ENCODE measurements at places on chromosomes 7 and 10.

DNA sequence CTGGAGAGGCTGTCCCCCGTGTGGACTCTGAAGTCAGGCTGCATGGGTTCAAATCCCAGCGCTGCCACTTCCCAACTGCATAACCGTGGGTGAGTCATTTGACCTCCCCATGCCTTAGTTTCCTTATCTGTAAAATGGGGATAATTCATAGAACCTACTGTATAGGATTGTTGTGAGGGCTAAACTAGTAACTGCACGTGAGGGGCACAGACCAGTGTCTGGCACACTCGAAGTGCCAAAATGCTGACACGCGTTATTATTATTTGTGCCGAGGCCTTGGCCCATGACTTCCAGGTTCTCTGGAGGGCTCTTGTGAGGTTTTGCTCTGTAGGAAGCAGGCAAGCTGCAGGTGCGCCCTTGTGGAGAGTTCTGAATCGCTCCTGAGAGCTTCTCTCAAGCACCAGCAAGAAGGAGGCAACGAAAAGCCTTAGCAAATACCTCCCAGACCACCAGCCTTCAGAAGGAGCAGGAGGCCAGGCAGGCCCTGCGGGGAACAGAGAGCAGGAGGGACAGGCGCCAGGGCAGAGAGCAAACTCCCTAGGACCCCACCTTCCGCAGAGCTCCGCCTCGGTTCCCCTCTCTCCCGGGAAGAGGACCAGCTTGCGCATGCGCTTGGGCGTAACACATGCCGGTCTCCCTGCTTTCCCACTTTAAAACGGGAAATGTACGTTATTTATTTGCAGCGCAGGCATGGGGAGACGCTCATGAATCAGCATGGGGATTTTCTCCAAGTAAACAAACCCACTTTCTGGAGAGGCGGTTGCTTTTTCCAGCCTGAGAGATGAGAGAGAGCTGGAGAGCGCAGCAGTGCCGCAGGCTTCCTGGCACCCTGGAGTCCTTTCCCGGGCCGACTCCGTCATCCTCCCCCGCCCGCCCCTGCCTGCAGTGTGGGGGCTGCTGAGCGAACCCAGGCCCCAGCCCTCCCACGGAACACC lies 39.6 kb downstream of the SORCS3 start:
- no peak for DNase-seq

GRCh38 chr10:77027576-77027975 lies 610.0 kb downstream of the KCNMA1 start:
- DNase-seq, result no peak

- DNase-seq, result no peak
Observed at GRCh38 chr7:48242846-48243245, 71.6 kb downstream of the ABCA13 start.

GRCh38 chr10:90751107-90751997 lies 106.5 kb downstream of the HTR7 start:
- no peak for DNase-seq

DNA sequence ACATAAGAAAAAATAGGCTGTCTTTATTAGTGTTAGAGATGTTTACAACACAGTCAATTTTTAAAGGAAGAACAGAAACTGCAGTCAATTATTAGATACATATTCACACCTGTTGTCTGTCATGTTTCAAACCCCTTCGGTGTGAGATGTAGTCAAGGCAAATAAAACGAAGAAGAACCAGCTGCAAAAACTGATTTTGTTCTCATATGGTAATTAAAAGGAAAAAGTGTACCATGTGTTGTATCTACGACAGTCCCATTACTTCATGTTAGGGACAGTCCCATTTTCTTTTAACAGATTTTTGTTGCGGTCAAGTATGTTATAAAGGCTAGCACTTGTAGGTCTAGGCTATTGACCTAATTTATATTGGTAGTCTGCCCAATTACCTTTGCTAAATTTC lies 149.4 kb downstream of the LRRN3 start:
- DNase-seq, result no peak

DNA sequence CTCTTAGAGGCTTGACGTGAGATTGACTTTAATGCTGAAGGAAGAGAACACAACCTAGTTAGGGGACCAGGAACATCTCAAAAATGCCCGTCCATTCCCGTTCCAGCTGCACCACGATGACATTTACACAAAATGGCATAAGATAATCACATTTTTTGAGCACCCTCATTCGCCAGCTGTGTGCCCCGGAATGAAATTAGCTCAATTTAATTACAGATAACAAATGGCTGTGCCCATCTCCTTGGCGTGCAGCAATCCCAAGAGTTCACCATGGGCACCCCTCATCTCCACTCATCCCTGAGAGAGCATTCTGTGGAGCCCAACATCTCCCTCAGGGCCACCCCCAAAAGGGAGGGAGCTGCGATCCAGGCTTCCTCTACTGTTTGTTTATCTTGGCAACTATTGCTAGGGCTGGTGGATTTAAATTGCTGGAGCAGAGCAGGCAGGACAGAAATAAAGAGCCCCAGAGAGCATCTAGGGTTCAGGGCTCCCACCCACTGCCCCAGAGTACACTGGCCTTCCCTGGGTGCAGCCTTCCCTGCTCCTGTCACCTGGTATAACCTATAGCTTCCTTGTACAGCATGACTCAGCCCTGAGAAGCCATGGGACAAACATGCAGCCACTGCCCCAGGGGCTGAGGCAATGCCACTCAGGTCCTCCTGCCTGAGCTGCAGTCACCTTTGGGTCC lies 263.5 kb downstream of the ZEB1 start:
- DNase-seq, result no peak

All from T-helper 2 cell (primary cell).